ENCODE measurements at places on chromosomes 1 and 21. TPM values are rescaled to one million over a fixed set of nuclear protein-coding genes. Genes with fewer than 3 reads are reported as not detected.

Gene FCRL3
- total RNA-seq, result 0.35 TPM

Gene ARHGAP29
- total RNA-seq, result 43.8 TPM

Gene LY9
- total RNA-seq, result 2.4 TPM

Gene FCAMR
- not detected for total RNA-seq

Gene MSH4
- total RNA-seq, result not detected

Gene SLAMF9
- total RNA-seq, result not detected

Gene ZNF683
- 0.62 TPM for total RNA-seq

Gene RUNX3
- 0.77 TPM for total RNA-seq

Gene IL6R
- 59.4 TPM for total RNA-seq

Gene USP21
- total RNA-seq, result 27.6 TPM

DNA sequence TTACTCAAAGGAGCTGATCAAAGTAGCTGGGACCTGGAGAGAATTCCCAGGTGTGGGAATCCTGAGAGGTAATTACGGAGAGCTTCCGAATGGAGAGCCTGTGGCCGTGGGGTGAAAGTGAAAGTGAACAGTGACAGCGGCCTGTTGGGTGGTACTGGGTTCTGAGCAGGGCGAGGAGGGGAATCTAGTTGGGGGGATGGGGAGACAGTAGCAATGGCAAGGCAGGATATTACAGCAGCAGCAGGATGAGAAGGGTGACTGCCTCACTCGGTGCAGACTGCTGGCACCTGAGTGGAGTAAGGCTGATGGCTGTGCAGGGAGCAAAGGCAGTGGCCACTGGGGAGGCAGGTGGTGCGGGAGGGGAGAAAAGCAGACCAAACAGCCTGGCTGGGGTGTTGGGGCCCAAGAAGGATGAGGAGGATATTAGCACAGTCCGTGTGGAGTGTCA, 70.3 kb upstream of the PRDX6 start:
- ATAC-seq, result peak; percentile 21

- ATAC-seq, result no peak
These were observed 5.5 kb downstream of the DYNLT5 start for GRCh38 chr1:66757722-66758240.

GRCh38 chr1:36771240-36771639, 263.1 kb downstream of the GRIK3 start:
- no peak for ATAC-seq

- no peak for ATAC-seq
These were observed 248.3 kb downstream of the AKT3 start for GRCh38 chr1:243601720-243602119.

- no peak for ATAC-seq
These were observed 6.2 kb downstream of the WNT9A start for GRCh38 chr1:227941509-227942020.

- ATAC-seq, result no peak
These were observed 100.5 kb upstream of the ZBTB40 start for GRCh38 chr1:22350924-22351767.

- ATAC-seq, result no peak
These were observed 152.6 kb downstream of the ZC3H11B start for GRCh38 chr1:219460081-219460895.

DNA sequence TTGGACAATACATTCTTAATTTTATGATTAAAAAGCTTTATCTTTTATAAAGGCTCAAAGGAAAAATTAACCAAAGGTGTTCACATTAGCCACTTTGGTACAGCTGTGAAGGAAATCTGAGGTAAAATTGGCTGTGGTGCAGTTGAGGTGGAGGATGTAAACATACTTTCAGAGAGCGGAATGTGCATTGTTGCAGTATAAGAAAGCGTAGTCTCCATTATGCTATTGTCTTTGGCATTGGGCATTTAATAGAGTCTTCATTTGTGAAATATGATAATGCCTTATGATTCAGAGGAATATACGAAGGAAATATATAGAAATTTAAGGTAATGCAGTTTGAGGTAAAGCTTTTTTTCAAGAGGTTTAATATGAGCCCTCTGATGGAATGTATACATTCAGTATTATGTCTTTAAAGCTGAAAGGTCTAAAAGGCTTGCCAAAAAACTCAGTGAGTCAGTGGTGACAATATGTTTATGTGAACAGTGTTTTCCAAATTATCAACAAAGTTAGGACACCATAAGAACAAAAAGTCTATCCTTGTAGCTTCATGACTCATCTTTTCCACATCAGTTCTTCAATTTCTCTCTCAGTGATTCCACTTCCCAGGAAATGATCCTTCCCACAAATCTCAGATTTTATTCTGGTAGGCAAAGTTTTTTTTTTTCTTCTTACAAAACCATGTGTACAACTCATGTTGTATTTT, 26.9 kb upstream of the DDR2 start:
- peak; percentile 47 for ATAC-seq

DNA sequence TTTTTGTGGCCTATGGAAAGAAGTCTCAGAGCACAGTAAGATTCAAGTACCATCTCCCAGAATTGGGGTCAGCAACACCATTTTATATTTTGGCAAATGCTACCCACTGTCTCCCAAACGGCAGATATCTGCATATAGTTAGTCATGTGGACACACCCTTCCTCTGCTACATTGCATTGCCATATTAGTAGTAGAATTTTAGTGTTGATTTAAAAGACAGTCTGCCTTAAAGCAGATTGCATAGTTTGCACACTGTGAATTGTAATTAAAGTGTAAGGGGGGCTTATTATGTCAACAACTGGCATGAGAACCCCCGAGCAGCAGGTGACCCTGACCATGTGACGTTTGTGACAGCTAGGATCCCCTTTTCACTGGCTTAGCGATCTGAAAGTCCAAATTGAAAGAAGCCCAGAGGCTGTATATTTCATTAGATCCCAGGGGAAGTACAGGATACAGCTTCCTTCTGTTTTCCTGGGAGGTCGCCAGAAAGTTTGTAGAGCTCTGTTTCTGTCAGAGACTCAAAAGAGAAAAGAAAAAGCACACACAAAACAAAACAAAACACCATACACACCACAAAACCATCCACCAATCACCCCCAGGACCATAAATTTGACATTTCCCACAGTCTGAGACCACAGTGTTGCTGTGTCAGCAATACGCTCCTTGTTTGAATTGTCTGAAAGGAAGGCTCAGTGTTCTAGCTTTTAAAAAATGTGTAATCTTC, 172.4 kb downstream of the NFIA start:
- peak; percentile 47 for ATAC-seq

GRCh38 chr1:169060043-169060722, 46.3 kb upstream of the ATP1B1 start:
- no peak for ATAC-seq

GRCh38 chr1:19815801-19816736, 986 bp upstream of the RNF186 start:
- ATAC-seq, result no peak

- peak; percentile 88 for ATAC-seq
These were observed 22.4 kb upstream of the SYNC start for GRCh38 chr1:32724678-32725614.

GRCh38 chr1:117585086-117585485, 20.8 kb upstream of the TENT5C start:
- no peak for ATAC-seq

- no peak for ATAC-seq
These were observed 95.8 kb upstream of the HOOK1 start for GRCh38 chr1:59718989-59719360.

DNA sequence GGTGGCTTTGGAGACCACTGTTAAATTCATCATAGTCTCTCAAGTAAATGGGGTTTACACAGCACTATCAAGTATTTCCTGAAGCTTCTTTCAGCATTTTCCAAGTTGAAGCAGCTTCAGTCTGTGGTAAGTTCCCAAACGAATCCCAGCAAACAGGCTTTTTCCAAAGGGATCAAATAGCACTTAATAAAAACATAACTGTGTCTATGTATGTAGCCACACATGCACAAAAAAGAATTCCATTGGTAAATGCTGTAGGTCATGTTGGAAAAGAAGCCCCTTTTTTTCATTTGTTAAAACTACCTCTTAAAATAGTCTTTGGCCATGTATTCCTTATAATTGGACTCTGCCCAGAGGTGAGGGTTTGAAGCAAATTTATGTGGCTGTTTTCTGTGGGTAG, 69.8 kb downstream of the HHAT start:
- no peak for ATAC-seq

GRCh38 chr1:16019644-16020277, 1.9 kb upstream of the HSPB7 start:
- no peak for ATAC-seq

DNA sequence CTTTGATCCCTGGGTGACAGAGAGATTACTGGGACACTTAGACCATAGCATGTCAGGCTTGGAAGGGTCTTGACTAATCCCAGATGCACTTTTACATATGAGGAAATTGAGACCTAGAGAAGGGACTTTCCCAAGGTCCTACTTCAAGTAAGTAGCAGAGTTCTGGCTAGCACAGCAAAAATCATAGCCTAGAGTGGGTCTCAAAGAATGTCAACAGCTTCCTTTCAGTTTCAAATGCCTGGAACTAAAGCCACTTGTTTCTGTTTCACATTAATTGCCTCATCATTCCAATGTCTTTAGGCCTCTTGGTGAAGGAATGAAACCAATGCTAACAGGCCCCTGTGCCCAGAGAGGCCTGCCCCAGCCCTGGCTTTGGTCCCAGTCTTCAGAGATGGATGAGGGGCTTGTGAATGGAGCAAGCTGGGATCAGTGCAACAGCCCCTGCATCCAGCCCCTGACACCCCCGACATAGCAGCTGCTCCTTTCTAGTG, 26.6 kb downstream of the ATF3 start:
- ATAC-seq, result no peak

DNA sequence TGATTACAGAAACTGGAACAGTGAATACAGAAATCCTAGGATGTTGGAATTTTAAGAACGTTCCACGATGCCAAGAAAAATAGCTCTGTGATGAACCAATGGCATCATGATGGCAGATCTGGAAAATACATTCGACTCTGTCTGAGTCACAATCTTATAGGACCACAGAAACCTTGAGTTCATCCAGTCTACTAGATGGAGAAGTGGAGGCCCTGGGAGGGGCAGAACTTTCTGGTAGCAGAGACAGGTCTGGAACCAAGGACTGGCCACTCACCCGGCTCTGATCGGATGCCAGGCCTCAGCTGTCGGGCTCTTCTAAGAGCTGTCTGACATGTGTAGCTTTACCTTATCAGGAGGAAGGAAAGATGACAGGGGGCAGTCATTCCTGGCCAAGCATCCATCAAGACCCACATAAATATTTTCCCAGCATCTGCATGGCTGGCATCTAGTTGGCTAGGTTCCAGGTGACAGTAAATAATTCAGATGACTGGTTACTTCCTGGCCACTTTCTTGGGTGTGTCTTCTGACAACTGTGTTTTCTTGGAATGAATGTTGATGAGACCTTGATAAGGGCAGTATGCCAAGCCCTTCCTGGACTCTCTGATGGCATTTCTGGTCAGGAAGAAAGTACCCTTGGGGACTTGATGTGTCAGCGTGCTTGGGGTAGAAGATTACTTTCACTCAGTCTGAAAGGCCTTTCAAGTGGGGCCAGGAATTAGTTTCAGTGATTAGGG, 72.6 kb upstream of the TRABD2B start:
- ATAC-seq, result peak; percentile 41

- no peak for ATAC-seq
These were observed 242.1 kb upstream of the JUN start for GRCh38 chr1:59025898-59026426.

DNA sequence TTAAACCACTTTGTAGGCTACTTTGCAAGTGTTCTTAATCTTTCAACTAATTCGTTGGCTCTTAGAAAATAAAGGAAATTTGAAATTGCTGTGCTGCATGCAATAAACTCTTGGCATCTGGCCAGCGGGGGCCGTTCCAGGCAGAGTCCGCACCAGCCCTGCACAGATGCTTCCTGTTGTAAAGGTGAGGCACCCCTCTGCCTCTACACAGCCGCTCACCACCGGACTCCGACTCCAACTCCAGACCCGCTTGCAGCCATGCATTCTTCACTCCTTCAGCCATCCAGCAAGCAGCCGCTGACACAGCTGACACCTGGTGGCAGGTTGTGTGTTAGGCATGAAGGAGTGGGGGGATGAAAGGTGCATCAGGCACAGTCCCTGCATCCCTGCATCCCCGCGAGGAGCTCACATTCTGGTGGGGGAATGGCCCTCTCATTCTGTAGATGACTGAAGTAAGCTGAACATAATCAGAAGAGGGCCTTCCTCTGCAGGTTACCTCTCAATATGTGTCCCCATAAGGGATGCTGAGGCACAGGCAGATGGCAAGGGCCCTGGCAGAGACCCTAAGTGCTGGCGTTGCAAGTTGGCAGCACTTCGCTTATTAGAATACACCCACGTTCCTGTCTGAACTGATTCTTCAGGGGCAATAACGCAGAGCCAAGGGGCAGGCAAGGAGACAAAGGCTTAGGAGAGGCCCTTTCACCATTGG, 56.8 kb downstream of the GLIS1 start:
- no peak for ATAC-seq

DNA sequence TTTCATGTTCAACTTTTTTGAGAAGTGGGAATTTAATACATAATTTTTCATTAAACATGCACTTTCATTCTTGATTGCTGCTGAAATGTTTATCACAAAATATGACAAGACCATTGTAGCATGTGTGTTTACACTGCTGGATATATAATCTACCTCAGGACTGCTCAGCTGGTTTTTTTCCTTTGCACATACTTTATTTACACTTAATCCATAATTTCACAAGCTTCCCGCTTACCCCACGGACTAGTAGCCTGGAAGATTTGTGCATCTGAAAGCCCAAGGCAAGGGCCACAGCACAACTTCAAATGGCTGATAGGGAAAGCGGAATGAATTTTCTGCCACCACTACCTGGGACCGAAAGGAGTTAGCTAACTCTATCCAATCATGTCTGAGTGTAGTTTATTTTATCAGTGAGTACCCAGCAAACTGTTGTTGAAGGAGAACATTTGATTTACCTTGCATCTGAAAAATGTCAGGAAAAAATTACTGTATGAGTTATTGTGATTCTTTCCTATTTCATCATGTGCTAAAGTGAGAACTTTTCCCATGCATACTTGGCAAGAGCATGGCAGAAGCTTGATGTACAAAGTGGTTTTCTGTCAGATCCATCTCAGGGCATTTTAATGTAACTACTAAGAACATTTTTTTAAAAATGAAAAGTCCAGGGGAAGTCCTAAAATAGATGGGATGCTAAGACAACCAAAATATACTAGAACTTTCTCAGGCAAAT, 558.2 kb upstream of the USP24 start:
- no peak for ATAC-seq

DNA sequence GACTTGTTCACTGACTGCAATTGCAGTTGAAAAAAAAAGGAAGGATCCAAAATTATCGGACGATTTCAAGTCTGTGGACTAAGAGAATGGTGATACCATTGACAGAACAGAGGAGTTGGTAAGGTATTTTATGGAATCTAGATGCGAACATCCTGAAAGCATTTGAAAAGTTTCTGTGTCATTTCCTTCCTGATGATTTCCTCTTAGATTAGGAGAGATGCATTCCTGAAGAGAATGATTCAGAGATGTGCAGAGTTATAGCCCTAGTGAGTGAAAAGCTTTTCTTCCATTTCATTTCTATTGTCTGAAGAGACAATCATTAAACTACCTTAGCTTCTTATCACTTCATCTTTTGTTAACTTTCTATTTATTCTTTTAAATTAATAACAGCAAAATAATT, 200.0 kb downstream of the KCNK2 start:
- no peak for ATAC-seq
